ENCODE measurements at places on chromosomes 12 and 14. TPM values are rescaled to one million over a fixed set of nuclear protein-coding genes. Genes with fewer than 3 reads are reported as not detected.

TMEM179 gene
- total RNA-seq = not detected

TAS2R50 gene
- 0.37 TPM for total RNA-seq

FAM186B gene
- total RNA-seq = 0.41 TPM

RGS6 gene
- total RNA-seq = 0.44 TPM

AJUBA gene
- 1.0 TPM for total RNA-seq

ACOT4 gene
- total RNA-seq = 2.0 TPM

TM7SF3 gene
- total RNA-seq = 32.4 TPM

TOMM20L gene
- total RNA-seq = not detected

MYH6 gene
- total RNA-seq = not detected

LRCOL1 gene
- not detected for total RNA-seq

TBC1D30 gene
- 1.7 TPM for total RNA-seq

BRF1 gene
- total RNA-seq = 21.9 TPM

PTCSC3 gene
- not detected for total RNA-seq

RIPK3 gene
- 5.4 TPM for total RNA-seq

LRRC23 gene
- total RNA-seq = 4.1 TPM

PLEKHD1 gene
- total RNA-seq = 0.04 TPM

SLC25A47 gene
- not detected for total RNA-seq

GRCh38 chr12:48265777-48266176 is 62.7 kb upstream of the OR10AD1 start:
- no peak for DNase-seq

DNA sequence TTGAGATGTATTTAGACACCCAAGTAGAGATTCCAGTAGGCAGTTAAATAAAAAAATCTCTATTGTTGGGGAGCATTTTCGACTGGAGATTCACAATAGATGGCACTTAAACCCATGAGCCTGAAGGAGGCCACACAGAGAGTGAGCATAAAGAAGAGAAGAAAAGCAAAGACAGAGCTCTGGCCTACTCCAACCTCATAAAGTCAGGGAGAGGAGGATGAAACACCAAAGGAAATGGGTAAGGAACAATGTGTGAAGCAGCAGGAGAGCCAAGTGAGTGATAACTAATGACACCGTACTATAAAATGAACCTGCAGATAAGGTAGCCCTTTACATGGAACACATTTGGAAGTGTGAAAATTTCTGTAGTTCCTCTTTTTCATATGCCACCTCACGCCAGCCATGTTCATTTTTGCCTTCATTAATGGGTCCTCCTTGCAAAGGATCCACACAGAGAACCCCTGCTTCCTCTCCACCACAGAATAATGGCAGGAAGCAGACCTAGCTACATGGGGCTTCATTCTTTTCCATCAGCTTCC is 150.0 kb upstream of the SYT10 start:
- no peak for DNase-seq

DNA sequence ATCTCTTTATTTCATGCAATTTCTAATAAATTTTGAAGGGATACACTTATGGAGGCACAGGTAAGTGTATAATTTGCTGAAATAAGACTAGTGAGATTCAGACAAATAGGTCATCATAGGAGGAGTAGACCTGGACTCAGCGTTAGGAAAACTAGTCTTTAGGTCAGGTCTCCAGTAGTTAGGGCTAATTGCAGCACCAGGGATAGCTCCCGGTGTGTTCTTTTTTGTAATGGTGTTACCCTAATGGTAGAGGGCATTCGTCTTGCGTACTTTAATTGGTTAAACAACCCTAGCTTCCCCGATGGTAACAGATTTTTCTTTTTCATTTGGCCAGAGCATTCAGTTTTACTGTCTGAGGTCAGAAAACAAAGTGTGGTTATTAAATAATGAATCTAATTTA is 64.9 kb downstream of the ARID2 start:
- no peak for DNase-seq

GRCh38 chr12:101828463-101829196 is 2.1 kb downstream of the GNPTAB start:
- no peak for DNase-seq

GRCh38 chr12:3304436-3305165 is 186.4 kb upstream of the PRMT8 start:
- no peak for DNase-seq

DNA sequence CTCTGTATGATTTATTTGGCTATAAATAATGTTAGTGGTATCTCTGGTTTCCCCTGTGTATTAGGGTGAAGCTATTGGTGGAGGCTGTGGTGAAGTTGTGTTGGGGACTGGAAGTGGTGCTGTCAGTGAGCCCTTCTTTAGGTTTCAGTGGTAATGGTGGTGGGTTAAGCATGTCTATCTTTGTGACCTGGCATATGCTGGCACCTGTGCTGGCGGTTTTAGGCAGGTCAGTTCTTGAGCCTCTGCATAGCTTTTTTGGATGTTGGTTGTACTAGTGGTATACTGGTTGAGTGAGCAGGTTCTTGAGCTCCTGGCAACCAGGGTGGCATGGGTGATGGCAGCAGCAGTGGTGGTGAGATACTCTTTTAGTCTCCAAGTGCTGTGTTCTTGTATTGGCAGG is 161.9 kb upstream of the CAND1 start:
- no peak for DNase-seq

GRCh38 chr12:24356240-24356804 is 406.9 kb upstream of the SOX5 start:
- no peak for DNase-seq

DNA sequence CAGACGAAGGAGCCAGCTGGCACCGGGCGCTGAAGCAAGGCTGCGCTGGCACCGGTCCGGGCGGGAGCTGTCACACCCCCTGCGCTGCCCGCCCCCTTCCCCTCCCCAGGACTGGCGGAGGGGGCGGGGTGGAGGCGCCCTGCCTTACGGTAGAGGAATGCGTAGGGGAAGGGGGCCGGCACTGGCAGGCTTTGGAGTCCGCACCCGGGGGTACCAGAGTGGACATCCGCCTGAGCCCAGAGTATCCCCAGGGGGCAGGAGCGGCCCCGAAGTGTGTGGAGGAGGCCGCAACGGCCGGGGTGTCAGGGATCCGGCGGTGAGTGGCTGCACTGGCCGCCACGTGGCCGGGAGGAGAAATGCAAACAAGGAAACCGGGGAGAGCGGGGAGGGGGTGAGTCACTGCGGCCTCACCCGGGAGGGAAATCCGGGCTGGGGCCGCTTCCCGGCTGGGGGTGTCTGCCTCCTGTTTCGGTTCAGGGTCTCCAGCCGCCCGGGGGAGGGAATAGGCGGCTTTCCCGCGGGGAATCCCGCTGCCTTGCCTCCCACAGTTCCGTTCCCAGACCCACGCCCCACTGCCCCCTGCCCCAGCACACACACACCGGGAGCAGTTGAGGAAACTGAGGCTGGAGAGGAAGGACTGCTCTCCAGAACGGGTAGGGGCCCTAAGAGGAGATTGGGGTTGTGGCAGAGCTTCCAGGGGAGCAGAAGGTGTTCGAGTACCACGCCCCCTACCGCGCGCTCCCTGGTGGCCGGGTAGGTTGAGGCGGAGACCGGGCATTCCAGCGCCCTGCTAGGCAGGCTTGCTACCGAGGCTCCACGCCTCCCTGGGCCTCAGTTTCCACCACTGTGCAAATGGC is at the start of gene RAPGEF3:
Gene RAPGEF3 (minus strand): TSS at position 47 of the 857 bp plus-strand sequence. CDS start 324 bp downstream, outside the sequence.
- DNase-seq = peak; percentile 78

GRCh38 chr12:40225984-40226602 is 1.3 kb downstream of the LRRK2 start:
- DNase-seq = no peak

GRCh38 chr12:82430541-82431145 is 72.3 kb downstream of the METTL25 start:
- DNase-seq = no peak

DNA sequence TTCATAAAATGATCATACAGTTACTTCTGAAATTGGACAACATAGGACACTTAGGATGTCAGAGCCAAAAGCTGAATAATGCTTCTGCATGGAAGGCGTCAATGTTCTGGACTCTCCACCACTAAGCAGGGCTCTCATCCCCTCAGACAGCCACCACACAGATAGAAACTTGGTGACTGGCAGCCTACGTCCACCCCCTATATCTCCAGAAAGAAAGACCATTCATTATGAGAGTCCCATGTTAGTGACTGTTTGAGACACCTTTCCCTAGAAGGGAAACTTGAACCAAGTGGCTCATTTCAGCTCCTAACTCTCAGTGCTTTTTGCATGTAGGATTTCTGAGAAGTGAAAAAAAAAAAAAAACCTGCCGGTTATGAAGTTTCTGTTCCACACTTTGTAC is 251.0 kb upstream of the FKBP4 start:
- no peak for DNase-seq

DNA sequence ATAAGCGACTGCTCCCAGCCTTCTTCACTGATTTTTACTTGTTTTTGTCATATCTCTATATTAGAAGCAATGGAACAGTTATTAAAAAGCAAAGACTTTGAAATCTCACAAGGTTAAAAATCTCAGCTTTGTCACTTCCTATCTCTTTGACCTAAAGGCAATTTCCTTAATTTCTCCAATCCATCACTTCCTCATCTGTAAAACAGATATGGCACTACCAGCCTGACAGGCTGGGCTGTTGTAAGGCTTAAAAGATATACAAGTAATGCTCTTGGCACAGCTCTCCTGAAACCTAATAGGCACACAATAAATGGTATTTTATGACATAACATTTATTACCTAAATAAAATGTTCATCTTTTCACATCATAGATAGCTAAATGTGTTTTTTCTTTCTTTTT is 25.6 kb downstream of the ATXN2 start:
- DNase-seq = no peak

DNA sequence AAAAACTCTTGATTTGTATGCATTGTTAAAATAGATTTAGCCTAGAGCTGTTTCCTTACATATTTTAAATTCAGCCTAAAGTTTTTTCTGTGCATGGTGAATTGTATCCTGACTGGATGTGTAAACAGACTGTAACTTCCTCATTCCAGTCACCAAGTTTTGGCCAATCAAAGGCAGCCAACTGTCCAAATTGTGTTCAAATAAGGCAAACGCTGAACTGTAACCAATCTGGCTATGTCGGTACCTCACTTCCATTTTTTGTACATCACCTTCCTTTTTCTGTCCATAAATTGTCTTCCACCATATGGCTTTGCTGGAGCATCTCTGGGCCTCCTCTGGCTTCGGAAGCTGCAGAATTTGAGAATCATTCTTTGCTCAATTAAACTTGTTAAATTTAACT is 1921.9 kb upstream of the SEL1L start:
- DNase-seq = no peak

DNA sequence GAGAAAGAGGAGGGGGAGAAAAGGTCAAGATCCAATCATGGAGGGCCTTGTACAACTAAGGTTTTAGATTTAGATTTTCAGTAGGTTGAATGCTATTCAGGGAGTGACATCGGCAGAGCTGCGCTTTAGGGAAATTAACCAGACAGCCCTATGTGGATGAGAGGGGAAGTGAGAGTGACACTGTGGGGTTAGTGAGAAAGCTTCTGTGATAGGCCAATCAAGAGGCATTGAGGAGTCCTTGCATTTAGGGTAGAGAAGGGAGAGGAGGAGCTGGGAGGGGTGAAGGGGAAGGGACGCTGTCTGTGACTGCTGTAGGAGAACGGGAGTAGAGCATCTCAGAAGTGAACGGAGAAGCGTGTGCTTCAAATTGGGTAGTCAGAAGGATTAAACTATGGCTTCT is 3.4 kb downstream of the HSD17B6 start:
- DNase-seq = no peak

DNA sequence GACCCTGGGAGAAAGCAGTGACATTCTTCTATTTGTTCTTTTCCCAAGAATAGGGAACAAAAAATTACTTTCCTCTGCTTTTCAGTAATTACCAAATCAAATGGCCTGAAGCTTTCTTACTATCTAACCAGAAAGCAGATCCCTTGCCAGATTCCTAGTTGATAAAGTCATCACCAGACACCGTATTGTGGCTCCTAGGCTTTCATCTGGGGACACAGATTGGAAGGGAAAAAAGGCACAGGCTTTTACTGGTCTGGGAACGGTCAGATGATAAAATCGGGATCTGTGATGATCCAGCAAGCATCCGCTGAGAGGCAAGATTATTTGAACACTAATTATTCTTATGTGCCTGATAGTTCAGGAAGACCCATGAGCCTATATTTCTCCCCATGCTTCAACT is 79.1 kb upstream of the BCL2L14 start:
- no peak for DNase-seq

DNA sequence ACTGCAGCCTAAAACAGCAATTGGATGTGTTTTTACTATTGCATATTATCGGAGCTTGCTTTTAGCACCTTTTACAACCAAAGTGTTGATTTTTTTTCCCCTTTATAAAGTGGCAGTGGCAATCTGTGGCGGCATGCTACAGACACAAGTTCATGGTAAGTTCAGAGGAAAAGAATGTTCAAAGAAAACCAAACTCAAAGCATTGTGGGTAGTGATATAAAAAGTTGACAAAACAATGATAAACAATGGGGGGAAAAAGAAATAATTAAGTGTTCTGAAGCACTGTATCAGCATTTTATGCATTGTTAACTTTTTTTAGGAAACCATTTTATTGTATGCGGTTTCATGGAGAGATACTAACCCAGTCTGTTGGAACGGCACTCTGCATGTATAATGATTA is 492.0 kb upstream of the SOX5 start:
- DNase-seq = no peak

DNA sequence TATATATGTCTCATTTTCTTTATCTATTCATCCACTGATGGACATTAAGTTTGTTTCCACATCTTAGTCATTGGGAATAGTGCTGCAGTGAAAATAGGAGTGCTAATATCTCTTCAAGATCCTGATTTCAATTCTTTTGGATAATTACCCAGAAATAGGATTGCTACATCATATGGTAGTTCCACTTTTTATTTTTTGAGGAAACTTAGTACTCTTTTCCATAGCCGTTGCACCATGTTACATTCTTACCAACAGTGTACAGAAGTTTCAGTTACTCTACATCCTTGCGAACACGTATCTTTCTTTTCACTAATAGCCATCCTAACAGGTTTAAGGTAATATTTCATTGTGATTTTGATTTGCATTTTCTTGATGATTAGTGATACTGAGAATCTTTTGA is 29.8 kb downstream of the TESPA1 start:
- DNase-seq = no peak

GRCh38 chr14:104996483-104996882 is 10.9 kb downstream of the CLBA1 start:
- no peak for DNase-seq

DNA sequence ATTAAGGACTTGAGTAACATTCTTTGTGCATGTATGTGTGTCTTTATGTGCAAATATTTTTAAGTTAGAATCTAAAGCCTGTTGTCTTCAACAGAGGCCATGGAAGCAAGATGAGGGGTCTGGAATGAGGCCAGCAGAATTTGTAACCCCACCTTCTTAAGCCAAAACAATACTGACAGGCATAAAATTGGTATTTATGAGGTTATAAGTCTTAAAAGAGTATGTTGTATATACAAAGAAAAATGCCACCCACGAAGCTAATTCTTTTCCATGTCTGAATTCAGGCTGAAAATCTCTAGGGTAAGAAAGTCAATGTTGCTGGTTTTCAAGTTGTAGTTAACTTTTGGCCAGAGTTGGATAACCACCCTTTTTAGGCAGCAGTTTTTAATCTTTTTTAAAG is 86.2 kb upstream of the TMTC1 start:
- no peak for DNase-seq

GRCh38 chr12:31517994-31518393 is 72.9 kb downstream of the DENND5B start:
- DNase-seq = no peak

GRCh38 chr12:66032739-66033138 is 97.8 kb downstream of the LLPH start:
- DNase-seq = no peak

Measured in activated naive CD8-positive, alpha-beta T cell treated with anti-CD3 and anti-CD28 coated beads for 36 hours (primary cell).